ENCODE measurements at places on chromosomes 3 and 15.
A peak's percentile ranks its signal among the peaks of the same experiment; 100 is the strongest.

DNA sequence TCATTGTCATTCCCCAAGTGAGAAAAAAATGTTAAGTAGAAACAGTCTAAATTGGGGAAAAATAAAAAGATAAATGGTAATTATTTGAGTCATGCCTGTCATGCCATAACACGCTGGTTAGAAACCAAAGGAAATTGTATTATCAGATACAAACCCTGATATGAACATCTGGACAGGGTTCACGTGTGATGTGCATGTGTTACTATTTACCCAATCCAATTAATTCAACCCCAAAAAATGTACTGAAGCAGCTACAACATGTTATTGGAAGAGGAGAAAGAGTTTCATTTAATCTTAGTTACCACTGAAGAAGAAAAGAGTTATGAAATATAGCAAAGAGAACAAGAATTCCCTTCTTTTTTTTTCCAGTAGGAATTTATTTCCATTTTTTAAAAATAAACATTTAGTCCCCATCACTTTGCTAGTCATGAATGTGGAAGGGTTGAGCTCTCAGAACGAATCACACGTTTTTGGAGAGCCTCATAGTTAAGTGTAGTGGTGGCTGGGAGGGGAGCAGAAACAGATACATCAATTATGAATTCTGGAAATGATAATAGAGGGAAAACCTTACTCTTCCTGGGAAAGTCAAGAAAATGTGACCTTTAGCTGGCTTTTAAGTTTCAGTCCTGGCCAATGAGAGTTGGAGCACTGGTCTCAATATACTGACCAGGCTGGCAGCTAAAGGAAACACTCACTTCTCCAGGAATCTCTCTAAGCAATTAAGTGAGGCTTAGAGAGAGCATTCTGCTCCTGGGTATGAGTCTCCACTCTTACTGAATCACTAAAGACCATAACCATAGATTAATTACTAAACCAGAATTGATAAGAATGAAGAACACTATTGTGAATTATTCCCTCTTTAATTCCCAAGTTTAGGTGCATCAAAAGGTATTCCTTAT, 796.5 kb downstream of the GRM7 start:
- peak; percentile 80 for DNase-seq

- peak; percentile 63 for DNase-seq
Measured at GRCh38 chr15:36109943-36110658, 469.3 kb upstream of the CDIN1 start.

GRCh38 chr3:58539626-58540025, 2.6 kb upstream of the ACOX2 start:
- no peak for DNase-seq

DNA sequence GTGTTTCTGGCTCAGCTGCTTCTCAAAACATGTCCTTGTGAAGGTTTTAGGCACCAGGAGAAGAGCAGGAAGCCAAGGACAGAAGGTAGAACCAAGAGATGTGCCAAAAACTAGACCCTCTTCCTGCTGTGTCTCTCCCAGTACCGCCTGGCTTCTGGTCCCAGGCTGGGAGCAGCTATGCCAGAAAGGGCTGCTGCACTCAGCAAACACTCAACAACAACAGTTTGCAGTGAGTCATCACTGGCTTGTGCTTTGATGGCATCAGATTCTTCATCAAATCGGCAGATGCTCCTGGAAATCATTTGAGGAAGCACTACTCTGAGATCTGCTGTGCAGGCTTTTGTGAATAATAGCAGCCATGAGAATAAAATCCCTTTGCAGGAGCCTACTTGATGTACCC, 63.2 kb downstream of the DGKG start:
- peak; percentile 15 for DNase-seq

DNA sequence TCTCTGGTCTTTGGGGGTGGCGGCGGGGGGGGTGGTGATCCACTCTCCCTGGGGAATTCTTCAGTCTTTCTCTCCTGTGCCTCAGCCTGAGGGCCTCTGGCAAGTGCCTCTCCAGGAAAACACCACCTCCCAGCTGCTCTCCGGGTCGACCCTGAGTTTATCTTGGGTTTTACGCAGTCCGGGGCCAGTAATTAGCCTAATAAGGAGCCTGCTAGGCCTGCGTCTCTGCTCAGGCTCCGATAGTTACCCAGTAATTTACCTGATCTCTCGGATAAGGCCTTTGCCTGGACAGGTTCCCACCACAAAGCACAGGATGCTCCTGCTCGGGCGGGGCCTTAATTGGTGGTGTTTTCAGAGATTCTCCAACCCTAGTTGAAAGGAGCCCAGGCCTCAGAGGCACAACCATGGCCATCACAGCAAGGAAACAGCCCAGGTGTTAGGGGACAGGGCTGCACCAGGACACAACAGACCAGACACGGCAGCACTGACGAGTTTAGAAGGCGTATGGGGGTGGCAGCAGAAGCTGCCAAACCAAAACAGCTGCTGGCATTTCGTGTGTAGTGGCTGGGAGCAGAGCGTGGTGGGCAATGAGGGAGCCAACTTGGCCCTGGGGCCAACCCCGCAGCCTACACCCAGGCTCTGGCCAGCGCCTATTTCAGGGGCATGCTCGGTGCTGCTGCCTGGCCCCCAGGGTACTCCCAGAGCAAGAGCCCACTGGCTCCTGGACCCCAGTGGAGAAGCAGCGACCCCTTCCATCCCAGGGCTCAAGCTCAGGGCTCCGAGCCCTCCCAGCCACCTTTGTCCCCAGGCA, 71.4 kb downstream of the KLF13 start:
- DNase-seq: peak; percentile 54

- DNase-seq: no peak
Measured at GRCh38 chr15:68666812-68667450, 88.1 kb downstream of the CORO2B start.

DNA sequence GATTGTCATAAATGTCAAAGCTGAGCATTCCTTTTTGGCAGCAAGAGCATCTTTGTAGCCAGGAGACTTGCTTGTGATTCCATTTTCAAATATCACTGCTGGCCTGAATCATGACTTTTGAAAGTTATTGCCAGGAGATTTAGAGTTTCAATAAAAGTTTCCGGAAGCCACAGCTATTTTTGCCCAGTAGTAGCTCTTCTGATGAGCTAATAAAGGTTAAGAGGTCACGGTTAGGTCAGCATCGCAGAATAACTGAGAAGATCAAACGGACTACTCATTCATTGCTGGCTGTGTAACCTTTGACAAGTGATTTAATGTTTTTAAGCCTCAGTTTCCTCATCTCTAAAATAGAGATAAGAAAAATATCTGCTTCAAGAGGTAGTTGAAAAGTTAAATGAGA, 105.1 kb upstream of the ETV5 start:
- no peak for DNase-seq

- no peak for DNase-seq
Measured at GRCh38 chr15:101047301-101047781, 128.2 kb downstream of the LRRK1 start.

- peak; percentile 23 for DNase-seq
Measured at GRCh38 chr3:104396974-104397669, 969.6 kb upstream of the ALCAM start.

- DNase-seq: no peak
Measured at GRCh38 chr15:49990835-49991545, 128.0 kb downstream of the ATP8B4 start.

GRCh38 chr15:29873947-29874411, 51.7 kb upstream of the TJP1 start:
- no peak for DNase-seq

- no peak for DNase-seq
Measured at GRCh38 chr3:177842743-177843734, 645.8 kb upstream of the TBL1XR1 start.
